ENCODE measurements at places on chromosomes 5 and 9.

DNA sequence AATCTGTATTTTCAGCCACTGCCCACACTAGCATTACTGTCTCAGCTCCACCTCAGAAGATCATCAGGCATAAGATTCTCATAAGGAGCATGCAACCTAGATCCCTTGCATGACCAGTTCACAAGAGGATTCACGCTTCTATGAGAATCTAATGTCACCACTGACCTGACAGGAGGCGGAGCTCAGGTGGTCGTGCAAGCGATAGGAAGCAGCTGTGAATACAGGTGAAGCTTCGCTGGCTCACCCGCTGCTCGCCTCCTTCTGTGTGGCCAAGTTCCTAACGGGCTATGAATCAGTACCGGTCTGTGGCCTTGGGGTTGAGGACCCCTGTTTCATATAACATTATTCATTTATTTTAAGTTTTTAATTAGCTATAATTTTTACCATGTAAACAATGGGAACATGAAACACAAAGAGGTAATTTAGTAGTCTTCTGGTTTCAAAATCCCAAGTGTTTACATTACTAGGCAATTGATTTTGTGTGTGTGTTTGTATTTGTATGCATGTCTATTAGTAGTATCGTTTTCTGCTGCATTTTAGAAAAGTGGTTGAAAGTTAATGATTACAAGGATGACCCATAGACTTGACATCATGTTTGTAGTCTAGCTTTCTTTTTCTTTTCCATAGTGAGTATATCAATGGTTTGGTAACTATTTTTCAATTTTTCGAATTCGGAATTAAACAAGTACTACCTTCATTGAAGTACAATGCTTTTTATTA is 159.4 kb downstream of the TENT4A start:
- no peak for DNase-seq

DNA sequence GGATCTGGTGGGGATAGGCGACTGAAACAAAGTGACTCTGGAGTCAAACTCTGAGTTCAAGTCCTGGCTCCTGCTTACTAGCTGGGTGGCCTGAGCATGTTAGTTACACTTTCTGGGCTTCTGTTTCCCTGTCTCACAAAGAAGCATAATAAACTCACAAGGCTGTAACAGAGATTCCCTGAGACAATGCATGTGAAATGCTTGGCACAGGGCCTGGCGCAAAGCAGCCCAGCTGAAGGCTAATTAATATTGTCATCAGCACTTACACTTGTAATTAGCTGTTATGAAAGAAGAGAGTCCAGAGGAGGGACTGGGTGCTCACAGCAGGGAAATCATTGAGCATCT is 64.1 kb upstream of the SPOCK1 start:
- no peak for DNase-seq

GRCh38 chr5:105872569-105873270 is 1798.0 kb downstream of the EFNA5 start:
- no peak for DNase-seq

- no peak for DNase-seq
These were observed 56.9 kb upstream of the COL15A1 start for GRCh38 chr9:98886691-98887229.

DNA sequence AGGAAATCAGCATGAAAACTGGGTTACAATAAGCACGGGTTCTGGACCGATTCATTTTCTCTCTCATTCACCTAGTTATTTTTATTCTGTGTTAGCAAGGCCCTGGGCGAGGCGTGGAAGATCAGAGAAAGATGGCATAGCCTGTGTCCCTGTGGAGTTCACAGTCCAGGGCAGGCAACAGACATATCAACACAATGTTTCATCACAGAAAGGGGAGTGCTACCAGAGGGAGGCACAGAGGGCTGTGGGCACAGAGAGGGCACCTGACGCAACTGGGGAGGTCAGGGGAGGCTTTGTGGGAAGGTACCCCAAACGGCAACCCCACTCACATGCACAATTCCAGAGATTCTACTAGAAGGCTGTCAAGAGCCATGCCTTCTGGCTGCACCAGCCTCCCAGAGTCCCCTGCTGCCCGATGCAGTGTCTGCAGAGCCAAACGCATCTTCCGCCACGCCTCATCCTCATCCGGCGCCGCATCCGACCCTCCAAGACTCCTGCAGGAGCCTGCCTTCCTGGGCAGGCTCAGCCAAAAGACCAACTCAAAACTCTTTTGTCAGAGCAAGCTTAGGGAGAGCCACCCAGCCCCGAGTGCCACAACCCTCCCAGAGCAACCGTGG is 1.4 kb downstream of the FAM193B start:
- DNase-seq, result no peak

DNA sequence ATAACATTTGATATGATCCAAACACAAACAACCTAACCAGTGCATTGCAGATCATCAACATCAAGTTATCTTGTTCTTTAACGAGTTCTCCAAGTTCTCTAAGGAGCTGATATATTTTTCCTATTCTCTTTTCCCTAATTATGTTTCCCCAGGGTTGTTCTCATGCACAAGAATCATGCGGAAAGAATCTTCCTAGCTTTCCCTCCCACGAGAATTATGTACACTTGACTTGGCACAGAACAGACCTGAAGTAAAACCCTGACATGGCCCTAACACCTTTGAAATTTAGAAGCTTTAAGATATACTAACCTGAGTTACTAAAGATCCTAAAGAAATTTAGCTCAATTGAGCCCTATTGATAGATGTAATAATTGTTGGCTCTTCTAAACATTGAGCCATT is 110.7 kb upstream of the FST start:
- DNase-seq, result no peak

GRCh38 chr9:120396418-120396817 is 183.5 kb downstream of the CDK5RAP2 start:
- no peak for DNase-seq

GRCh38 chr9:101705135-101705661 is 33.2 kb downstream of the GRIN3A start:
- DNase-seq, result no peak

DNA sequence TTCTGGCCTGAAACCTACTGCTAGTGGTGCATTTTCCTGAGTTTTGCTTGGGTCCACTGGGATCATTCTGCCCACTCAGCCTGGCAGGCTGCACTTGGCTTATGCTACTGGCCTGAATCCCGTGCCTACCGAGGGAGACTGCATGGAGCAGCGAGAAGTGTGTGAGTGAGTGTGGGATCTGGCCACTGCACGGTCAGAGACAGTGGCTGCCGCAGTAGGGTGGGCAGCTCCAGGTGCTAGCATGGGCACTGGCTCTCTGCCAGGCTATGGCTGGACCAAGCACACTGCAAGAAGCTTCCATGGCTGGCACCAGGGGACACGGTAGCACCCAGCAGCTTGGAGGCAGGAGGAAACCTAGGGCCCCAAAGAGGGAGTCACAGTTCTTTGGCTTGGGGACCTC is 1058.7 kb upstream of the ACO1 start:
- no peak for DNase-seq

DNA sequence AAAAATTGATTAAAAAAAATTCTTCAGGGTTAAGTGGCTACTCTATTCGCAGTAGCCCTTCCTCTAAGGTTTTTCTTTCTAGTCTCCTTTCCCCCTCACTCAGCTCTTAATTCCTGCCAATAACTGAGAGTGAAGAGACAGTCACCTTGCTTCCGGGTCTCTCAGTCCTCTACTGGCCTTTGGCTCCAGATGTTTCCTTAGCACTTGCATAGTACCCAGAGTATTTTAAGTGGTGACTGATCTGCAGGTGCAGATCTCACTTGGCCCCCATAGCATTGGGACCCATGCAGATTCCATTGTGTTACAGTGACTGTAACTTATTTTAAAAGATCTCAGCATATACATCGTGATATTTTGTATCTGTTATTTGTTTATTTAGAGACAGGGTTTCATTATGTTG is 66.2 kb downstream of the GCNT1 start:
- DNase-seq, result no peak

GRCh38 chr5:135568246-135568645 is 10.5 kb downstream of the CXCL14 start:
- no peak for DNase-seq
